Pancreas (tissue), 10 donors: ENCODE measurements at places on chromosomes 11 and 22. TPM values are rescaled to one million over a fixed set of nuclear protein-coding genes. Genes with fewer than 3 reads are reported as not detected.

The CHORDC1 gene
- 16.6 TPM for total RNA-seq

The SLC35E4 gene
- total RNA-seq: 1.1 TPM

The CRY2 gene
- total RNA-seq: 17.0 TPM

The PKP3 gene
- total RNA-seq: 36.1 TPM

The EPS8L2 gene
- total RNA-seq: 58.1 TPM

The C1QTNF4 gene
- 0.20 TPM for total RNA-seq

The CRACR2B gene
- 67.2 TPM for total RNA-seq

The SIPA1 gene
- 11.2 TPM for total RNA-seq

The KCTD14 gene
- 13.1 TPM for total RNA-seq

The CHRDL2 gene
- total RNA-seq: 0.82 TPM

The MMP13 gene
- 0.09 TPM for total RNA-seq

The MS4A14 gene
- total RNA-seq: 1.8 TPM

The AMOTL1 gene
- total RNA-seq: 30.2 TPM
